ENCODE measurements at places on chromosomes 5 and 9.

DNA sequence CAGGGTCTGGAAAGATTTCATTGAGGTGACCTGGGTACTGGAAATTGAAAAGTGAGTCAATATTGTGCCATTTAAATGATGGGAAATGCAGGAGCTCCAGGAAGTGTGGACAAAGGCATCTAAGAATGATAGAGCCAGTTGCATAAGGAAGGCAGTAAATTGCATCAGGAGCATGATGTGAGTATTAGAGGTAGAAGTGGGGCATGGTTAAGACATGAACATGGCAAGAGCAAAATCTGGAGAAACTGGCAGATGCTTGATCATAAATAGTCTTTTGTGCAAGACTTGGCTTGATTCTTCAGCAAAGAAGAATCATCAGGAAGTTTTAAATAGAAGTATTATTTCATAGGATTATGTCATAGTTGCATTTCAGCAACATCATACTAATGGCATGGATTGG, 157.4 kb upstream of the PUM3 start:
- no peak for DNase-seq

- no peak for DNase-seq
These were observed 30.7 kb upstream of the CCNB1 start for GRCh38 chr5:69136293-69136692.

DNA sequence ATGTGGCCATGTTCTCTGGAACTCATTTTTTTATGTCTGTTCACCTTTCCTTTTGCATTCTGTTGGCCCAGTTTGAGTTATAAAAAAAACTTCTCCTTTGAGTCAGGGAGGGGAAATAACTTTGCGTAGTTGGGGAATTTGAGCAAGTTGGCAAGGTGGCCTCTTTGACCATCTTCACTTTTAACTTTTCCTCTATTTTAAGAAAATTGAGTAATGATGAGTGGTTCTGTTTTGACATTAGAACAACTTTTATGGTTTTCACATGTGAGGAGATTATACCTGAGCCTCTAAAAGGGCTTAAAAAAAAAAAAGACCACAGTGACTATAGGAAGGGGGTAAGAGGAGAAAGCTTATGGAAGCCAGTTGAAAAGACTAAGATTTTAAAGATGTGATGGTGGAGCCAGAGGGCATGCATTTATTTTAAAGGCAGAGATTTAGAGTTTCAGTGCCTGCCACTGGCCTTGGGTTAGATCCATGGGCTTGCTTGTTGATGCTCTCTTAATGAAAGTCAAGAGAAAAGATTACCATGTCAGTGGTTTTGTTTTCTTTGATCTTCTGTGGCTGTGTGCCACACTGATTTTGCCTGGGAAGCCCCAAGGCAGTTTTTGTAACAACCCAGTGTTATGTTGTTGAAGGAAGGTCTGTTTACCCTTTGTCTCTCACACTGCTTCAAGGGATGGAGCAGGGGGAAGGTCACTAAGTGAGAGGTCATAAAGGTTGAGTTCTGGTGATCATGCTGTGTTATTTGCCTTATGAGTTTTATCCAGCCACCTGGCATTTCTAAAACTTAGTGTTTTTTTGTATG, 219.7 kb upstream of the CD180 start:
- DNase-seq = no peak

GRCh38 chr5:149177911-149178565, 36.7 kb downstream of the ABLIM3 start:
- DNase-seq = no peak

DNA sequence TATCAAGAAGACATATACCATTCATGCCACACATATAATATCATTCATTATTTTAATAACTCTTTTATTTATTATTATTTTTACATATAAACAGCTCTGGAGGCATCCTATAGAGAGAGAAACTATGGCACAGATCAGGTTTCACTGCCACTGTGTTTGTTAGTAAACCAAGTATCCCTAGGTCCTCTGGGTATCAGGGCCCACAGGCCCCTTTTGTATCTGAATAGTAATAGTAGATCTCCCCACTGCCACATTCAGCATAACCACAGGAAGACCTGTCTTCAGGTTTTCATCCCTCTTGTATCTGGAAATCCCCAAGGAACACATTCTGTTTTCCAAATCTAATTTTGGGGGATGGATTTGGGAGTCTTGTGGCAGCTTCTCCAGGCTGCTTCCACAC, 94.0 kb downstream of the SPATA31D1 start:
- no peak for DNase-seq

DNA sequence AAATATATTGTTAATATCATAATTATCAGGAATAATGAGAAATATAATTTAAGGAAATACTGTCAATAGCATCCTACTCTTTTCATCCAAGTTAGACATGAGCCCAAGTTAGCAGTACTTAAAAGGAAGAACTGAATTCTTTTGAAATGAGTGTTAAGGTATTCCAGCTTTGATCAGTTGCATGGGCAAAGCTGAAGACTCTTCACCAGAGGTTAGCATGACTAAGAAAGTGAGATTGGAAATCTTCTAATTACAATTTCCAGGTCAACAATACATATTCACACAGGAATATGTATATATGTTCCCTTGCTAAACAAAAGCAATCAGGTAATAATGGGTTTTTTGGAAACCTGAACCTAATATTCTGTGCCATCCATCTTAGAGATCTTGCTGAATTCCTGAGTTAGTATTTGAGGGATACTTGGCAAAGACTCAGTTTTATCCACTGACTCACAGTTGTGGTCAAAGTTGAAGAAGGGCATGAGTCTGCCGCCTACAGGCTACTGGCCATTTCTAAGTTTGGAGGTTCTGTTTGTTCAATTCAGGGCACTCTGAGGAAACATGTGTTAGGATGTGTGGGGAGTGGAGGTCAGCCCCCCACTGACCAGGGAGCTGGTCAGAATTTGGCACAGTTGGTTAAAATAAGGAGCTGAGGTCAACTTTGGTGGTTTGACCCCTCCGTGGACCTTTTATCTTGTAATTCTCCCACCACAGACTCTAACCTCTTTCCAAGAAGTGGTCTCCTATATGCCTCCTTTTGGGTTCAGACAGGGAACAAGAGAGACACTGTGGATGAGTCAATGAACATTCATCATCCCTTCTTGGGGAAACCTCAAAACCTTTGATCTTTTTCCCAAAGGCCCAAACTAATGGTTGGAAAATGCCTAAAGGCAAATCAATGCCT, 118.3 kb downstream of the PIK3R1 start:
- no peak for DNase-seq

DNA sequence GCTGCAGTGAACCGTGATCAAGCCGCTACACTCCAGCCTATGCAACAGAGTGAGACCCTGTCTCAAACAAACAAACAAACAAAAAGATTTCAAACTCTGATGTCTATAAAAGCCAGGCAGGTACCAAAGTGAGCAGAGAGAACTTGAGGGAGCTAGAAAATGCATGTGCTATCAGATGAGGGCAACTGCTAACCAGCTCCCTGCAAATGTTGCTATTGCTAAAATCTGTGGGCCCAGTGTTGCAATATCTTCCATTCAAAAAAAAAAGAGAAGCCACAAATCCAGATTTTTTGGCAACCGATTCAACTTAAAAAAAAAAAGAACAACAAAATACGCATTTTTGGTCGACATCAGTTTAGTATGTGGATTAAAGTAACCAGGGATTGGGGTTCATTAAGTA, 5.5 kb downstream of the UBE2D2 start:
- no peak for DNase-seq

DNA sequence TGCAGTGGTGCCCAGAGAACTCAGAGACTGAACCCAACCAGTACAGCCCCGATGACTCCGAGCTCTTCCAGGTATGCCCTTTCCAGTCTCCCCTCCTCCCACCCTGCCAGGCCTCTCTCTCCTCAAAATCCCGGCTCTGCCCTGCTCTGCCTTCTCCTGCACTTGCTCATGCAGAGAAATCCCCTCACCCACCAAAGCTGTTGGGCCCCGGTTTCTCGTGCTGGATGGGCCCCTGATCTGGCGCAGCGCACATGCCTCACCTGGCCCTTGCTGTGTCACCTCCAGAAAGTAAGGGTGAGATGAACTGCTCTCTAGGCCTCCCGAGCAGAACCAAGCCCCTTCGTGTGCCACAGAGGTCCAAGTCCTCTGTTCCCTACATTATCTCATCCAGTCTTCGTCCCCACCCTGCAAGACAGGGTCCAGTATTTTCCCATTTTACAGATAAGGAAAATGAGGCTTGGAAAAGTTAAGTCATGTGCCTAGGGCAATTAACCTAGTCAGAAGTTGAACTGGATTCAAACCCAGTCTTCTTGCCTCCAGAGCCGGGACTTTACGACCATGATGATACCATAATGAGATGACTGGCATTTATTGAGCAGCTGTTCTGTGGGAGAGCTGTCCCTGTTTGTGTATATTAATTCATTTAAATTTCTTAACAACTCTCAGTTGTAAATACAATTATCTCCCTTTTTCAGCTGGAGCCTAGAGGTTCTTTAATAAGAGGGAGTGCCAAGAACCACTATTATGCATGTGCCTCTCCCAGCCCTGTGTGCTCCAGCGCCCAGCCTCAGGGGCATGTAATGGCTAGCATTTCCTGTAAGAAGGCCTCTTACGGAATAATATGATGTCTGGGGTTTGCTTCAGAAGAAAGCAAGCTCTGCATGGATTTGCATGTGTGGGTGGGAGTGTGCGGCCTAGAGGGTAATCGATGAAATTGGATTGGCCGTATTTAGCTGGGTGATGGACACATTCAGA, 90.7 kb downstream of the PPARGC1B start:
- DNase-seq = no peak

GRCh38 chr5:144333336-144333920, 162.8 kb downstream of the KCTD16 start:
- no peak for DNase-seq

DNA sequence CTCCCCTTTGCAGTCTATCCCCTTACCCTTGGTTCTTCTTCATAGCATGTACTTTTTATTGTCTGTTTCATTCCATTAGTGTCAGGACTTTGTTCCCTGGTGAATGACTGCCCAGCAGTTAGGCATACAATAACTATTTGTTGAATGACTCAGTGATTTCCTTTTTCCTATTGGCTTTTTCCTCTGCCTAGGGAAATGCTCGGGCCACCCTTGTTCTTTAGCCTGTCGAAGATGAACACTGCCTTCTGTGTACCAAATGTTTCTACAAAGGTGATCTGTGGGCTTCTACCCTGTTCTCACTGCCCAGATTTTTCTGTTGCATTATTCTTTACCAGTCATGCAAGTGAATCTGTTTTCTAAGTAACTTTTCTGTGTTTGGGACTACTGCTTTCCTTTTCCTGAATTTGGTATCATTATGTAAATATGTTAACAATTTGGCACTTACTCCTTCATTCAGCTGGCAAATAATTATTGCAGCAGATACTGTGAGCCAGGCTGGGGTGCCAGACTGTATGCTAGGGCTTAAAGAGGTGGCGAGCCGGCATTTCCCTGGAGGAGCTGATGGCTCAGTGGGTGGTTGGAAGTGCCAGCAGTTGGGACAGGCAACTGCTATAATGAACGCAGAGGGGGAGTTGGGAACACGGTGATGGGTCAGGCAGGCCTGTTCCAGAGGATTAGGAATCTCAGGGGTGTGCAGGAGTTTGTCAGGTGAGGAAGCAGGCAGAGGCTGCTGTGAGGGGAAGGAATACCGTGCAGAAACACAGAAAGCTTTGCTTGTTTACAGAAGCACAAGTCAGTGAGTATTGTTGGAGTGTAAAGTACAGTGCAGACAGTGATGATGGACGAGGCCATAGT, 30.6 kb downstream of the KDM4C start:
- no peak for DNase-seq

DNA sequence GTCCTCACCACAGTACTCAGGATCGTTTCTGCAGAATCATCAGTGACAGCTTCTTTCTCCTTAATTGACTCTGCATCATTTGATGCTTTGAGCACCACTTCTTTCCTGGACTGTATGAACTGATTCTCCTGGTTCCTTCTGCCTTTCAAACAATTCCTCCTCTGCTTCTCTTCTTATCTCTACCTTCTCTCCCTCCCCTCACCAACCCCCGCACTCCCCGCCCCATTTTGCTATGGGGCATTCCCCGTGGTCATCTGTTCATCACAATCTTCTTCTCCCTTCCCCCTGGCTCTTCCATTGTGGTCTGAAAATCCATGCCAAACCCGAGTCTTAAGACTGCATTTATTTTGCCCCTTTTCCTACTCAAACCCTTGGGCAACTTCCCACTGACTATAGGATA, 57.9 kb downstream of the FAM78A start:
- no peak for DNase-seq

- peak; percentile 24 for DNase-seq
These were observed 587 bp downstream of the MIER3 start for GRCh38 chr5:56951126-56951945.

GRCh38 chr9:134316449-134317160, 9.7 kb upstream of the RXRA start:
- no peak for DNase-seq

DNA sequence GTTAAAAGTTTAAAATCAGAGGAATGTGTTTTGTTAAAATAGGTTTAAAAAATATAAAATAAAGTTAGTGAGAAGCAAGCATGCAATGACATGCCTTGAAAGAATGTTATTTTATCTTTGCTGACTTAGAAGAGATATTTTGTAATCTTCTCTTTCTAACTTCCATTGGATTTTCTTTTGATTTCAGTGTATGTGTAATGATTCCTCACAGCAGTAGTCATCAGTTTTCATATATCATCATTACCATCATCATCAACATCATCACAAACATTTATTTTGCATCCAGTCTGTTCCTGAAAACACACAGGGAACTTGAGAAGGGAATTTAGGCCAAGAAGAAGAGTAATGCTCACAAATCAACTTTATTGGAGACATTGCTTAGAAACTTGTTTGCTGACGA, 699.6 kb downstream of the TAF11L14 start:
- no peak for DNase-seq

DNA sequence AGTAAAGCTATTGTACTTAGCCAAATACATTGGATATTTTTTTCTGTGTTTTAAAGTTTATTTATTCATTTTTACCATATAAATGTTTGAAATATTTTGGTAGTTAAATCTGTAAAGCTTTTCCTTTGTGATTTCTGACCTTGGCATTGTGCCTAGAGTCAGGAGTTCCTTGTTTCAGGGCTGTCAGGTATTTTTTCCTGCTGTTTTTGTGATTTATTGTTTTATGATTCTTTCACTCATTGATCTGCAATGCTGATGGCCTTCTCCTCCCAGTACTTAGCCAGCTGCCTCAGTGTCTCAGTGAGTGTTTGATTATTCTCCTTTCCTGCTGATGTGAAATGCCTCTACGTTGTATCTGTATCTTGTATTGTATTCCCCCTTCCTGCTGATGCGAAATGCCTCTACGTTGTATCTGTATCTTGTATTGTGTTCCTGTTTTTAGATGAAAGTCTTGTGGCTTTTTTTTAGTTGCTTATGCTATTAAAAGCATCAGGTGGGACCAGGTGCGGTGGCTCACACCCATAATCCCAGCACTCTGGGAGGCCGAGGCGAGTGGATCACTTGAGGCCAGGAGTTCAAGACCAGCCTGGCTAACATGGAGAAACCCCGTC, 61.0 kb downstream of the EHMT1 start:
- DNase-seq = no peak

GRCh38 chr5:170247363-170247762, 14.6 kb downstream of the C5orf58 start:
- DNase-seq = no peak

GRCh38 chr5:150436141-150436680, 13.3 kb downstream of the RPS14 start:
- DNase-seq = no peak

Data from substantia nigra (tissue), 51 donors.